ENCODE measurements at places on chromosomes 4 and X.

DNA sequence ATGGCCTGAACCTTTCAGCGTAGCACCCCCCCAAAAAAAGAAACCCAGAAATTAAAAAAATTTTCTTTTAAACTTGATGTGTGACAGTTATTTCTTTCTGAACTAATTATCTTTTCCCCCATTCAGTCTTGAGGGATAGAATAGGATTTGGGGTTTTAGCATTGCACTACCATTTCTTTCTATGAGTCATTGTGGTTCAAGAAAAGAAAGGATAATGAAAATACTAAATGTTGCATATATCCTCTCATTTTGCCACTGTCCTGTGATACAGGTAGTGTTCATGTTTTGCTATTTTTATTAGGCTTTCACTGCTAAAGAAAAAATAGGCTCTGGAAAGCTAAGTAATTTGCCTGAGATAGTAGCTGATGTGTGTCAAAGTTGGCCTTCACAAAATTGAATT is 39.4 kb upstream of the DCK start:
- no peak for DNase-seq

- DNase-seq = no peak
These were observed 41.9 kb downstream of the AFAP1 start for GRCh38 chr4:7897811-7898210.

DNA sequence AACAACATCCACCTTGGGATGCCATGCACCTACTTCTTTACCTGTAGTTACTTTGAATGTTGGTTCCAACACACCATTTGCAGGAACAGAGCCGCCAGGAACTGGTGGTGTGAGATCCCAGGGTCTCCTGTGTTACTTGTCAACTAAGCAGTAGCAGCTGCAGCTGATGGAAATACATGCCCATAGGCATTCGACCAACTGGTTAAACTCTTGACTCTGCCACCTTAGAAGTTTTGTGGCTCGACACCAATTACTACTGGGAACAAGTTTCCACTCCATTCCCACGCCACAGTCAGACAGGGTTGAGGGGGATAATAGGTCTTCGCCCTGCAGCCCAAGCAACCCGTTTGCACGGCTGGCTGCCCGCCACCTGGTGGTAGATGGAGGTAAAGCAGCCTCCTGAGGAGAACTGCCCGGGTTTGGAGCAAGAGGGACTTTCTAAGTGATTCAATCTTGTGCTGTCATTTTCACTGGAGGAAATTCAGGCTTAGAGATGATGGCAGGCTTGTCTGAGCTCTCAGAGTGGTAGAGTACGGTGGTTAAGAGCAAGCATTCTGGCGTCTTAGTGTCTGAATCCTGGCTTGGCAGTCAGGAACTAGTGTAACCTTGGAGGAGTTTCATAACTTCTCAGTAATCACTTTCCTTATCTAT is 119.1 kb upstream of the TRIM2 start:
- peak; percentile 27 for DNase-seq

- peak; percentile 35 for DNase-seq
These were observed 37.8 kb upstream of the FUNDC1 start for GRCh38 chrX:44580466-44580865.

GRCh38 chrX:105314458-105314857 is 94.0 kb upstream of the TEX13A start:
- DNase-seq = no peak

- DNase-seq = no peak
These were observed 79.7 kb downstream of the VMA21 start for GRCh38 chrX:151476604-151477303.

DNA sequence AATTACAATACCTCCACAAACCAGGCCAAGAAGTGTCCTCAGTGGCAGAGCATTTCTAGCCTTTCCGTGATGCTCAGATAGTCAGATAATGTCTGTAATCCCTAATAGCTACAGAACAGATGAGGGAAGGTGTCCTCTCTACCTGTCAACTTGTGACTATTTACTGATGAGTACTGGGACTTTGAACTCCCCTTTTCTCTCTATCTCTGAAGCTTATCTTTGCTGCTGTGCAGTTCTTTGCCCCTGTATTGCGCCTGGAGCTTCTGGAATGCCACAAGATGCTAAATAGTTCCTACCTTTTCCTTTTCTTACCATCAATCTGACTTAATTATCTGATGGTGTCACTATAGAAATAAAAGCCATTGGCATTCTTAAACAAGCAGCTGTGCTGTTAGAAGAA is 30.5 kb downstream of the FGF2 start:
- no peak for DNase-seq

DNA sequence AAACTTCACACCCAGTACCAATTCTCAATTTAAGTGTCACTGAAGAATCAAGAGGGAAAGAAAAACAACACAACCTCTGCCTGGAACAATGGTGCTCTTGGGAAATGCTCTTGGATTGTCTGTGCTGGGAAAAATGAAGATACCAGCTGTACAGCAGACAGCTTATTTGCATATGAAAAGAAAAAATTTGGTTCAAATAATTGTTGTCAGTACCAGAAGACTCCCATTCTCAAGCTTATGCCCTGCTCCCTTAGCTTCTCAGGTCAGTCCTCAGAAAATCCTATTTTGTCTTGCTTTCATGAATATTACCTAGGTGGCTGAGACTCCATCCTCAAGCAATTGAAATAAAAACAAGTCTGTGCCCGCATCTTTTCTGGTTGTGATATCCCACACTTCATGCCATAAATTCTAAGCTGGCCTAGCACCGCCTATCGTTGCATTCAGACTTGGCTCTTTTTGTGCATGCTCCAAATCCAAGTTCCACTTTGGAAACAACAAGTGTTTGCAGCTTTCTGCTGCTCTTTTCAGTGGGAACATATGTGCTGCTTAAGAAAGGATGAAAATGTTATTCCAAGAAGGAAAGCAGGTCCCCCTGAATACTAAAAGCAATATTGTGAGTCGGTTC is 431.6 kb downstream of the INPP4B start:
- no peak for DNase-seq

DNA sequence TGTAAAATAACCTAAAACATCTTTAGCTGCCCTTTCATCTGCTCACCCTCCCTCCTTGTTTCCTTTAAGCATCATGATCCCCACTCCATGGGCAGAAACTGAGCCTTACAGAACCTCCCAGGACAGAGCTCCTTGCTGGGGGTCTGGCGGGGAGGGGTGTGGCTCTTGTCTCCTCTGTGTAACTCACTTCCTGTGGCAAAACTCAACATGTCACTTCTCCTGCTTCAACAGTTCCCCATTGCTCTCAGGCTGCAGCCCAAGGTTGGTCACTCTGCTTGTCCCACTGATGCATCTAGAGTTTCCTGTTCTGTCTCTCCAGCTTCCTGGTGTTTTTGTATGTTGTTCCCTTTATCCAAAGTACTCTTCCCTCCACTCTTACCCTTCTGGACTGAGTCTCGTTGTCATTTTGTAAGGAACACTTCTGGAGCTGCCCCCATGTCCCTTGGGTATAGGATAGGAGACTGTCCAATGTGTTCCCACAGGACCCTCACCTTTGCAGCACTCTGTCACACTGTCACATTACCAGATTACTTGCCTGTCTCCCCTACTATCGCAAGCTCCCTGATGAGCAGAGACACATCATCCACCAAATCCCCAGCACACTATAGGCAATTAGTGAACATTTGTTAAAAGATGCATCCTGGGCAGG is 19.6 kb downstream of the TMEM31 start:
- no peak for DNase-seq

DNA sequence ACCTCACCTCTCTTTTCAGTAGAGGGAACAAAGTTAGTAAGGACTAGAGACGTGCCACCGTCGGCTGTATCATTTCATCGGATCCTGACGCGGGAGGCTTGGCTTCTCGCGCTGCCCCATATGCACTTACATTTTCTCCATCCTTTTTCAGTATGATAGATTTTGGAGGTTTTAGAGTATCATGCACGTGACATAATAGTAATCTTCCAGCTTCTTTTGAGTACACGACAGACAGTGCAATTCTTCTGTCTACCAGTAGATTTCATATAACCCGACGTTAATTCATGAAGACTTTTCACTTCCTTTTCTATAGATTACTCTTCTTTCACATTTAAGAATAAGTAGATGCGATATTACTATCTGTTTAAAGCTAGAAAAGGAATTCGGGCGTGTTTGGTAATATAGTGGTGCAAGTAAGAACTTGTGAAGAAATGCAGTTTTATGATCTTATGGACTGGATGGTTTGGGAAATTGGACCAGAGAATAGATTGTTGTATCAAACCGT is 1.0 kb downstream of the CDS1 start:
- DNase-seq = no peak

All from GM04504 (cell line).